Liver (tissue), 10 donors: ENCODE measurements at places on chromosomes 4 and X.

GRCh38 chrX:149539283-149540130 lies 1.3 kb upstream of the EOLA1 start:
- DNase-seq, result peak; percentile 82

DNA sequence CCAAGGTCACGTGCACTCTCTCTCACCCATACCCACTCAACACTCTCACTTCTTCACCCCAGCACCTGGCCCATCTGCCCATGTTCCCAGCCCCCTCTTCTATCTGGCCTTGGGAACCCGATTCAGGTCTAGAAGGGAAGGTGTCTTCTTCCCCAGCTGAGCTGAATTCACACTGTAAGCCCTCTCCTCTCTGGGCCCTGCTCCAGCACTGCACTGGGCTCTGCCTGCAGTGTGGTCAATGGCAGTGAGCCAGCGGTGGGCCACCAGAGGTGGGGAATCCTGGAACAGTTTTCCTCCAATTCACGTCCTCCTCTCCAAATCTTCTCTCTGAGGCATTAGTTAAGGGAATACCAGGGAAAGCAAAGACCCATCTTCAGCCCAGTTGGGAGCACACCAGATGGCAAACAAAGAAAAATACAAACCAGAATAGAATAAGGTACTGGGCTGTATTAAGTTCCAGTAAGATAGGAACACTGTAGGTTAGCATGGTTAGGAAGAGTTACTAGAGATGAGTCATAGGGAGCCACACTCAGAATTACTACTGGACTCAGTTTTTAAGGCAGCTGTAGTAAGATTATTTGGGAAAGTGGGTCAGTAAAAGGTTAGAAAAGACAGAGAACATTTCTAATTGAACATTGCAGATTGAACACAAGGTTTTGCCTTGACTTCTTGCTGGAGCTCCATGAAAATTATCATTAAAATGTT lies 5.0 kb downstream of the AWAT2 start:
- no peak for DNase-seq

GRCh38 chrX:112865464-112866025 lies 24.9 kb upstream of the AMOT start:
- DNase-seq, result no peak

DNA sequence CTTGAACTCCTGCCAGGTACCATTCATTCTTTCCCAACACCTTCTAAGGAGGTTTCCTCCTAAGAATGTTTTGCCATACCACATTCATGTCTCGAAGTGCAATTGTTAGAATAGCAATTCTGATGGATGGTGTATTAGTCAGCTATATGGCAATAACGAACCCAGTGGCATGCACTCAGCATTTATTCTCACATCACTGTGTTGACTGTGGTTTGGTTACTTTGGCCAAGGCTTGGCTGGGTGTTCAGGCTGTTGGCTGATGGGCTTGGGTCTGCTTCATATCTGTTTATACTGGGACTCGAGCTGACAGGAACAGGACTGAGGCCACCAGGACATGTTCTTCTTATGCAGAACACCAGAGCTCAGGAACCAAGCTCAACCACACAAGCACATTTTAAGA lies 31.7 kb downstream of the PSAPL1 start:
- DNase-seq, result no peak

DNA sequence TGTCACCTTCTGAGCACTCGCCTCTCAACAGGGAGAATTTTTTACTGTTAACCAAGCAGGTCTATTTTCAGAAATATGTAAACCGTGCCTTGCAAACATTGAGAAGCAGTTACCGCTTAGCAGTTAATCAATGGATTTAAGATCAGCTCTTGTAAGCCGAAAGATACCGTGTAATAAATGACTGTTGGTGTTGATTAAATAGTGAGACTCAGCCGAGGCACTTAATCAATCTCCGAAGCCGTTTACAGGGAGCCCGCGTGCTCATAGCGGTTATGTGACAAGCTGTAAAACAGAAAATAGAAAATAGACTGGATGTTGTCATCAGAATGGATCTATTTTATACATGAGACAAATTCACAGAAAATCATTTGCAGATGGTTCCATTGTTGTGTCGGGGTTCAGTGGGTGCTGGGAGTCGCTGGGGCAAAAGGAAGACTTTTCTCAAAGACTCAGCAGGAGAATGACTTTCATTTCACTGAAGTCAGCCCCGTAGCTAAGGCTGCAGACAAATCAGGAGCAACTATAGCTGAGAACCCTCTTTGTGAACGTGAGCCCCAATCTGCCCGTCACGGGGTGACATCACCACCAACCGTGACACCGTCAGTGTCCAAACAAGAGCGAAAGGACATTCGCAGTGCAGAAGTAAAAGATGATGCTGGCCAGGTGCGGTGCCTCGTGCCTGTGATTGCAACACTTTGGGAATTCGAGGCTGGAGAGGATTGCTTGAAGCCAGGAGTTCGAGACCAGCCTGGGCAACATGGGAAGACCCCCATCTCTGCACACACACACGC lies 275.3 kb downstream of the CRLF2 start:
- no peak for DNase-seq

- no peak for DNase-seq
Observed at GRCh38 chr4:68693325-68694075, 23.0 kb upstream of the UGT2B15 start.

DNA sequence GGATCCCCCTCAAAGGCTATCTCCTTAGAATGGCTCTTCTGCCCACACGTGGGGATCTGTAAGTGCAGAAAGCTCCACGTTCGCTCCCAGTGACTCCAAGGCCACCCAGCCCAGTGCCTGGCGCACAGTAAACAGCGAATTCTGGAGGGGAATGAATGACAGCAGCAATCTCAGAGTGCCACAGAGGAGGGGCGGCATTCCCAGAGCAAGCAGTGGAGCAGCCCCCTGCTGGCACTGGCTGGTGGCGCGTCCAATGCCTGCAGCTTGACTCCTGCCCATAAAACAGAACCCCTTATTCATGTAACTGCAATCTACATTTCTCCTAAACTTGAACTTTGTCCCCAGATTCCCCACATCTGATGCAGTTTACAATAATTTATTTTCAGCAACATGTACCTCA lies 6.9 kb upstream of the HELT start:
- no peak for DNase-seq

GRCh38 chr4:3721627-3722026 lies 44.6 kb upstream of the ADRA2C start:
- no peak for DNase-seq

- no peak for DNase-seq
Observed at GRCh38 chr4:152479428-152480026, 56.4 kb downstream of the FBXW7 start.

- DNase-seq, result no peak
Observed at GRCh38 chr4:16706251-16706650, 192.2 kb downstream of the LDB2 start.

GRCh38 chrX:73577361-73577760 lies 14.4 kb downstream of the CHIC1 start:
- no peak for DNase-seq

- DNase-seq, result no peak
Observed at GRCh38 chr4:181478656-181479055, 764.5 kb upstream of the TENM3 start.

DNA sequence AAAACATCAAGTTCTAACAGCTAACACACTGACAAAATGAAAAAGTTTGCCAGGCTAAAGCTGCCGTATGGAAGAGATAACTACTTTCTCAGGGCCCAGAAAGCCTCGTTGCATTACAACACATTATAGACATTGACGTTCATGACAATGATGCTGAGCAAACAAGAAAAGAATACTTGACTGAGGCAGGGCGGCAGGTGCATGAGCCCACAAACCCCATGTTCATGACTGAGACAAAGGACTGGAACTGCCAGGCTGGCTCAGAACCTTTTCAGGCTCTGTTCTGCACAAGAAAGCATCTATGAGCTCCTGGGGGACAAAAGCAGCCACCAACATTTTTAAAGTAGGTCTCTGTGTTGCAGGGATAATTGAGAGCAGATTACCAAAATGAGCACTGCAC lies 13.6 kb downstream of the TLR6 start:
- no peak for DNase-seq

DNA sequence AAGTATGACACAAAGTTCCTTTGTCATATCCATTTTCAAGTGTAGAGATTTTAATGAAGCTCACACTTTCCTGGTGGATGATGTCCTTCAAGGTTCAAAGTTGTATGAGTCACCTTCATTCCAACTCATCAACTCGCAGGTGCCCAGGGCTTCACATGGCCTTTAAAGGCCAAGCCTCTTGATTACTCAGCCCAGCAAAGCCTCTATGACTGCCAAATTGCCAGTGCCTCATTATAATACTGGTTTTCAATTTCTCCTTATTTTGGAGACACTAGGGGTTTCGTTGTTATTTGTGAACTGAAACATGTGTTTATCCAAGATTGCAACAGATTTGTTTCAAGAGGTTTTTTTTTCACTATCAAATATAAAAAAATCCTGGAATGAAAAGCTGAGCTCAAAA lies 45.9 kb upstream of the PPP3CA start:
- DNase-seq, result no peak

DNA sequence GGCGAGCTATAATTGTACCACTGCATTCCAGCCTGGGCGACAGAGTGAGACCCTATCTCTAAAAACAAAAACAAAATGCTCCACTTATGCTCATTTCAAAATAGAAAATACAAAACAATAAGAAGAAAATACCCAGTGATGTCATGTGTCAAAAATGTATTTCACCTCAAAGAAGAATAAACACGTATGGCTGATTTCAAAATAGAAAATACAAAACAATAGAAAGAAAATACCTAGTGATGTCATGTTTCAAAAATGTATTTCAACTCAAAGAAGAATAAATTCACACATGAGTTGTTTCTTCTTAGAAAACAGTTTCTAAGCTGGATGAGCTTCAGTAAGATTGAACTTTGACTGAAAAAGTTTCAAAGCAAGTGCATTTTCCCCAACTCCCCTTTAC lies 20.3 kb upstream of the PDCL2 start:
- DNase-seq, result no peak

- DNase-seq, result no peak
Observed at GRCh38 chr4:70994069-70994366, 569 bp downstream of the DCK start.

DNA sequence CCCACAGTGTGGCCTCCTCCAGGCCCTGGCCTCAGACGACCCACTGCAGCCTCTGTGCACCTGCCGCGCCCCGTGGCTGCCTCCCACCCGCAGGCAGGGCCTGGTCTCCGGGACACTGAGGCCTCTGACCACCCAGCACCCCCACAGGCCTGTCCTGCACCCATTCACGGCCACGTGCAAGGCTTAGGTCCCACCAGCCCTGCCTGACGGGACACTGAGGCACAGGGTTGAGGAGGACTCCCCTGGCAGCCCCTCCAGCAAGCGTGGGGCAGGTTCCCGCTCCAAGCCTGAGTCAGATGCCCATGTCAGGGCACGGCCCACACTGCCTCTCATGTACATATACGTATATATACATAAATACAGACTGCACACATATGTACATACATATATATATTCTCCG lies 23.5 kb downstream of the NELFA start:
- DNase-seq, result peak; percentile 28

- no peak for DNase-seq
Observed at GRCh38 chr4:145302725-145303124, 122.3 kb upstream of the OTUD4 start.

GRCh38 chrX:71911731-71912050 lies 1.0 kb downstream of the NHSL2 start:
- DNase-seq, result no peak

GRCh38 chr4:73067971-73068394 lies 1.5 kb downstream of the COX18 start:
- no peak for DNase-seq
